ENCODE measurements at places on chromosomes 3 and 15.

- peak; percentile 85 for DNase-seq
Observed at GRCh38 chr3:133038089-133038730, at the start of gene TMEM108. TSS of gene TMEM108 (plus strand) at chr3:133038391.

DNA sequence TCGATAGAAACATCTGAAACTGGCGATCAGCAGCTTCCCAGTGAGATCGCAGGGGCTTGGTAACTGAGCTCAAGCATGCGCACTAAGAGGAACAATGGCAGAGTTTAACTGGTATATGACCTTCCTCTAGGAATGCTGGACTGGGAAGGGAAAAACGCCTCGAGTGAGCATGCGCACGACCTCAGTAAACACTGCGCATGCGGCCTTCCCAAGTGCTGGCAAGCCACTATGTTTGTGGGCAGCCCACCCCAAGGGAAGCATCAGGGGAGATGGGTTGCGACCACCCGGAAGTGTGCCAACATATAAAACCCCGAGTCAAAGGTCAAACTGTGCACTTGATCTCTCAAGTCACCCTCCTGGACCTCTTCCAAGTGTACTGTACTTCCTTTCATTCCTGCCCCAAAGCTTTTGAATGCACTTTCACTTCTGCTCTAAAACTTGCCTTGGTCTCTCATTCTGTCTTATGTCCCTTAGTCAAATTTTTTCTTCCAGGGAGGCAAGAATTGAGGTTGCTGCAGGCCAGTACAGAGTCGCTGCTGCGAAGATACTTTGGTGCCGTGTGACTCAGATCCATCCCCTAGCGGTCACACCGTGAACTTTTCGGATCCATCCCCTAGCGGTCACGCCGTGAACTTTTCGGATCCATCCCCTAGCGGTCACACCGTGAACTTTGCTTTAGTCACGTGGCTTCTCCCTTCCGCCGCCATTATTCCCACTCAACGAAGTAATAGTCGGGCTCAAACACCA, 243.3 kb downstream of the FAM43A start:
- peak; percentile 81 for DNase-seq

- no peak for DNase-seq
Observed at GRCh38 chr15:31372635-31373091, 46.0 kb downstream of the KLF13 start.

- no peak for DNase-seq
Observed at GRCh38 chr15:40927495-40927872, 1.7 kb upstream of the DLL4 start.

DNA sequence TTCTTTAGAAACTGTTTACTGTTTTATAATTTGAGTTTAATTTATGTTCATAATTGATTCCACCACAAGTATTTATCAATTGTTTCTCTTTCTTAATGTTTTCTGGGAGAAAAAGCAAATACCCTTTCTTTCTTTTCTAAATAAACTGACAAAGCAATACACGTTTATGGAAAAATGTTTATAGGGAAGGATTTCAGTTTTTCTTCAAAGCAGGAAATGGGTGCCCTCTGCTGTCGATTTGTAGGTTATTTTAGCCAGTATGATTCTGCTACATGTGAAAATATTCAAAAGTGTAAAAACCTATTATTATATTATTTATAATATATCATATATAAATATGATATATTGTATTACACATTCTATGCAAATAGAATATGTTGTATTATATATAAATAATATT, 921.0 kb upstream of the ROBO1 start:
- no peak for DNase-seq

- DNase-seq = no peak
Observed at GRCh38 chr3:127765735-127766134, 56.6 kb downstream of the MGLL start.
